ENCODE measurements at places on chromosomes 5 and 9. TPM values are rescaled to one million over a fixed set of nuclear protein-coding genes. Genes with fewer than 3 reads are reported as not detected.

Gene ITK
- not detected for total RNA-seq

Gene TLE1
- total RNA-seq, result 34.3 TPM

Gene NR5A1
- not detected for total RNA-seq

Gene EPB41L4A
- total RNA-seq, result not detected

Gene DOLK
- 23.4 TPM for total RNA-seq

Gene ROPN1L
- total RNA-seq, result not detected

Gene SYNPO
- total RNA-seq, result 5.3 TPM

Gene CCDC152
- 0.03 TPM for total RNA-seq

Gene LCN10
- not detected for total RNA-seq

Gene PRELID2
- 7.6 TPM for total RNA-seq

Gene FSTL4
- 0.47 TPM for total RNA-seq

Gene CCL21
- total RNA-seq, result not detected

Gene ZBTB34
- 2.7 TPM for total RNA-seq

Gene SOX30
- not detected for total RNA-seq

Gene ALDH1A1
- total RNA-seq, result 0.17 TPM

Gene F2R
- 13.2 TPM for total RNA-seq

- peak; percentile 82 for DNase-seq
Measured at GRCh38 chr5:16897284-16897704, 38.8 kb downstream of the MYO10 start.

DNA sequence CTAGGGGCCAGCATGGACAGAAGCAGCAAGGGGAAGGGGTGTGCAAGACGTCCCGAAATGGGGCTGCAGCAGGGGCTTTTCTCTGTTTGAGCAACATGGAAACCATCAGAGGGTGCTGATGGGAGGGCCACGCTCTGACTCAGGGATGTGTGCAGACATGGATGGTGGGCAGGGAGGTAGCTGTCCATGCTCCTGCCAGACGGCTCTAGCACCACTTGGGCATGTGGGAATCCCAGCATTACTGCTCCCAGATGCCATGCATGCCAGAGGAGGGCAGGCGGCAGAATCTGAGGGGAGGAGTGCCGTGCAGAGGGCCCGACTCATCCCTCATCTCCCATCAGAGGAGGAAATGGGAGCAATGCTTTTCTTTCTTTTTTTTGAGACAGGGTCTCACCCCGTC is 45.6 kb upstream of the SLC25A51 start:
- peak; percentile 57 for DNase-seq

GRCh38 chr5:68708156-68708841 is 385.5 kb upstream of the SLC30A5 start:
- no peak for DNase-seq

GRCh38 chr9:17695482-17695881 is 116.6 kb downstream of the SH3GL2 start:
- no peak for DNase-seq

GRCh38 chr5:132770476-132771159 is 6.4 kb downstream of the SEPTIN8 start:
- no peak for DNase-seq

DNA sequence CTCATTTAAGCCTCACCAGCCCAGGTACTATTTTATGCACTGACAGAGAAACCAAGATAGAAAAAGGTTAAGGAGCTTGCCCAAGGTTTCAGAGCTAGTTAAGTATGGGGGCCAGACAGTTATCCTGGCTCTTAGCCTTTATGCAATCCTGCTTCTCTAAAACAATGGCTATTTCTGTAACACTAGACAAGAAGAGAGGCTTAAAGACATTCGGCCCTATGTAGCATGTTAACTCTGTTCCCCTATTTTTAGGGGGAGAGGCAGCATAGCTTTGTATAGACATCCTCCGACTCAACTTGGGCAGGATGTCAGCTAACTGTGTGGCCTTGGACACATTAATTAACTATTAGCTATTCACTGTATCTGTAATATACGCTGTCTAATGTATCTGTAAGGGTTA is 54.6 kb downstream of the LHFPL2 start:
- DNase-seq, result no peak

DNA sequence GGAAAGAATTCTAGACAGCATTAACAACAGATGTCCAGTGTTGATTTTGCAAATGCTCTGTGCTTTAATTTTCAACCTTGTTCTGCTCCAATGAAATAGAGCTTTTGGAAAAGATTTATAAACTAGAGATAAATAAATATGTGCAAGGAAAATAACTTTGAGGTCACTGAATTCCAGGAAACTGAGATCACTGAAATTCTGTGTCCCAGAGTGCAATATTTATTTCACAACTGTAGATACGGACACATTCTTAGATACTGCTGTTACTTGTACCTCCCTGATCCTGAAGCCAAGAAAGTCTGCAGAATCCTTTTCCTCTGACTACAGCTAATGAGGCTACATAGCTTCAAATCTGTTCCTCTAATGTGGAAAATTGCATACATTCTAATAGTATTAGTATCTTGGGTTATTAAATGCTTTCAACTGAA is 222.9 kb downstream of the DOCK8 start:
- DNase-seq, result no peak

DNA sequence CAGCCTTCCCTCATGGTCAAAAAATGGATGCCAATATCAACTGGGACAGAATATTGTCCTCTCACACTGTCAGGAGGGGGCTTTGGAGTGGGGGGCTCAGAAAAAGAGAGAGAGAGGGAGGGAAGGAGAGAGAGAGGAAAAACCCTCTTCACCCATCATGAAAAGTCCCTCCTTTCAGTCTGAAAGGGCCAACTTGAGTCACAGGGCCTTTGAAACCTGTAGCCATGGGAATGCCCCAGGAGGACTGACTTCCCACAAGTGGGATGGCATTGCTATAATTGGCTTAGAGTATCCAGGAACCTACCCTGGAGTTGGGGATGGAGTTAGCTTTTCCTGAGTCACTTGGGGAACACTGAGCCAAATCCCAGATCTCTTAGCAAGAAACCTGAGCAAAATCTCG is 41.2 kb downstream of the DNAJC21 start:
- no peak for DNase-seq

DNA sequence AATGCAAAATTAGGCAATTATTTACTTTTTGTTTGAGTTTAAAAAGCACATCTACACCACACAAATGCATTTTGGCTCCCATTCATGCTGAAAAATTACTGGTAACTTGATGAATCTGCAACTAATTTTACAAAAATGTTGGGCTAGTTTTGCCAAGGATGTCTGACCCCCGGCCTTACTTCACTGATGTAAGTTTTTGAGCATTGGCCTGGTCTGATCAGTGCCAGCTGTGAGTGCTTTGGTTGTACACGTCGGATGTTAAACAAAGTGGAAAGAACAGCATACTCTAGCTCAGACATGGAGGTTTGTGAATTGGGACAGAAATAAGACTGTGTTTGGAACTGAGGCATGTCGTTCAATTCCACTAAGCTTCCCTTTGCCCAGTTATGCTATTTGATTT is 1044.2 kb downstream of the TLE4 start:
- DNase-seq, result no peak

DNA sequence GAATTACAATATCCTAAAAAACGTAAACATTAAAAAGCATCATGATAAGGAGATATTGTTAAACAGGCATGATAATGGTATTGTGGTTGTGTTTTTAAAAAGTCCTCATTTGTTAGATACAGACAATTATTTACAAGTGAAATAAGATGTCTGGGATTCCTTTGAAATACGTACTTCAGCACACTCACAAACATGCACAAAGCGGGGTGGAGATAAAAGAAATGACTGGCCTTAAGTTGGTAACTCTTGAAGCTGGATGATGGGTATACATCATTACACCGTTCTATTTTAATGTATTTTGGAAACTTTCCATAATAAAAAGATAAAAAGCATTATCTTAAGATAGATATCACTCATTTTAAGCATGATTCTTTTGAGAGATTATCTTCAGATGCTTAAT is 1.0 kb downstream of the FAM200C start:
- DNase-seq, result no peak

GRCh38 chr9:13446938-13447842 is 167.7 kb upstream of the MPDZ start:
- no peak for DNase-seq

GRCh38 chr9:113380869-113381378 is 4.1 kb upstream of the HDHD3 start:
- DNase-seq, result no peak

- DNase-seq, result no peak
Measured at GRCh38 chr9:33459115-33459514, 11.7 kb upstream of the AQP3 start.

DNA sequence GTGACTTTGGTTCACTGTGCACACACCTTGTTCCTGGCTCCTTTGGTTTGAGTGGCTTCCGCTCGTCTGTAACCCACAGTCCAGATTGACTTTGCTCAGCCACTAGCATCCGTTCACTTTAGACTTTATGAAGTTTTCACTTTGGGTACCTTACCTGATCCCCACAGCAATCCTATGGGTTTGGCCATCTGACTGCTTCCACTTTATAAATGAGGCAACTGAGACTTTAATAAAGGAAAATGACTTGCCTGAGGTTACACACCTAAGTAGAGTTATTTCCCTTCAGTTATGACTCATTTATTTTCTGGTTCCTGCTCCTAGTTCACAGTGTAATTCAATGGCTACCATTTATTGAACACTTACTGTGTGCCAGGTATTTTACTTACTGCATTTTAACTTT is 94.2 kb upstream of the SAP30L start:
- DNase-seq, result peak; percentile 17

GRCh38 chr9:86614871-86615849 is 260.9 kb upstream of the TUT7 start:
- peak; percentile 34 for DNase-seq

DNA sequence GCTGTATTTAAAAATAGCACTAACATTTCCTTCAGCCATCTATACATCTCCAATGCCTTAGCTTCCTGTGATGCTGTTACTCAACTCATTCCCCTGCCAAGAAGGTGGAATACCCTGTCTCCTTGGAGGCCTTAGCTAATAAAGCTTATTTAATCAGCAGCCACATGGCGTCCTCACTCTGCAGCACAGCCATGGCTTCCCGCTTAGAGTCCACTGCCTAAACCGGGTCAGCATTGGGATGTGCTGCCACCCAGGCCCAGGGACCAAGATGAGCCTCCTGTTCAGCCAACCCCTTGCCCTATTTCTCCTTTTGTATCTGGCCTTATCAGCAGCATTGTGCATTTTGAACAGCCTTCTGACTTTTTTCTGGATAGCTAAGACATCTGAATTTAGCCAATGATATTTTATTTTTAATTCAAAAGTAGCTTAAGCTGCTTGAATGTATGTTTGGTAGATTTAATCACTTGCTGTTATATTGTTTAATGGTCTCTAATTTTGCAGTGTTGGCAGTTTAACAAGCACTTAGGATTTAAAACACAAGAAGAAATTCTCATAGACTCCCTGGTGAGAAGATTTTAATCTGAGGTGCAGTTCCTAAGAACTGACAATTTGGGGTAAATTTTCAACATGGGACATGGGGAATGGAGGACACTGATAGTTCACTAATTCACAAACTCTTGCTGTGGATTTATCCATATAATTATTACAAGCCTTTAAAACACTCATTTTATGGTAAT is 113.0 kb downstream of the RPS23 start:
- DNase-seq, result peak; percentile 64

- no peak for DNase-seq
Measured at GRCh38 chr9:37801959-37802711, 1.5 kb downstream of the DCAF10 start.

- no peak for DNase-seq
Measured at GRCh38 chr9:133713150-133713959, 24.8 kb downstream of the SARDH start.

DNA sequence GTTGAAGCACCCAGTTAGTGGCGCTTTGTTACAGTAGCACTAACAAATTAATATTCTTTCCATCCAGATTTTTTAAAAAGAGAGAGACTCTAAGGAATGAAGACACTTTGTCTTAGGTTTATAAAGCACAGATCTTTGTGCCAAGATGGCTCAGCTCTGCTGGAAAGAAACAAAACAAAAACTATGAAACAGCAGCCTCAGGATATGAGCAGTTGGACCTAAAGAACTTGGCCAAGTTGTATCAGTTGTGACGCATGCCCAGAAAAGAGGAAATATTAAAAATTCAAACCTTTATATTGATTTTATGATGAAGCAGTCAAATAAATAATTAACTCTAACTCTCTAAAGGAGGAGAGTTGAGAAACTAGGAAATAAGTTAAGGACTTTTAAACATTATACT is 427.2 kb downstream of the SPOCK1 start:
- DNase-seq, result no peak

GRCh38 chr5:56517011-56517416 is 283.9 kb upstream of the ANKRD55 start:
- DNase-seq, result no peak

- DNase-seq, result no peak
Measured at GRCh38 chr9:132857031-132857430, 21.1 kb downstream of the AK8 start.

GRCh38 chr5:36599986-36600779 is 6.2 kb upstream of the SLC1A3 start:
- peak; percentile 72 for DNase-seq

DNA sequence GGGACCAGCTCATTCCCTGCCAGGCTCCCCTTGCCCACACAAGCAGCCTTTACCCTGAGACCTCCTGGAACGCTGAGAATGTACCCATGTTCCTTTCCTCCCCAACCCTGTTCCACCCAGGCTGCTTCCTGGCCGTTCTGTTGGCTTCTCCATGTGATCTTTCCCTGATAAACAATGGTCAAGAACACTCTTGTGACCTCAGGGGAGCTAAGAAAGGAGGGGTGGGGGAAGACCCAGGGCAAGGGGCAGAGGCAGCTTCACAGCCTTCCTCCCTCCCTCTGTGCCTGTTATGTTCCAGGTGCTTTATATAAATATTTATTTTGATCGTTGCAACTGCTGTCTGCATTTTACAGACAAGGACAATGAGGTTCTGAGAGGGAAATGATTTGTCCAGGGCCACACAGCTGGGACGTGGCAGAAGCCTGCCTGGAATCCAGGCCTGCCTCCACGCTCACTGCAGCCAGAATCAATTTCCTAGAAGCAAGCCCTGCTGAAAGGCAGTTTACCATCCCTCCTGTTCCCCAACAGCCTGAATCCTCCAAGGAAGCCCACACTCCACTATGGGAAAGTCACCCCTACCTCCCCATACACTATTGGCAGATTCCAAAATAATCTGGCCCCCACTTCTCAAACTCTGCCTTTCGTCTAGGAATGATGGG is 3.9 kb downstream of the SHROOM1 start:
- DNase-seq, result no peak

DNA sequence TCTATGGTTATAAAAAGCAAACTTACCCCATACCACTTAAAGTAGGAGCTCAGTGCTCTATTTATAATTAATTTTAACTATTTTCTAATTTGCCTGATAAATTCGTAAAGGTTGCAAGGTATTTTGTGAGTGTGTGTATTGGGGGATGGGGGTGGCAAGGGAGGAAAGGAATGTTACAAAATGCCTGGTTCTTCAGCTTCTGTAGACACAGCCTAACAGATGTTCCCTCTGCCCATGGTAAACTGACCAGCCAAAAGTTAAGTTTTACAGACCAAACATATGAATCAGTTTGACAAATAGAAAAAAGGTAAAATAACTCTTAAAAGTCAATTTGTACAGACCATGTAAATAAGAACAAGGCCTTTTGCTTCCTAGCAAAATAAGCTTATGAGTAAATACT is 232.6 kb downstream of the KIAA0825 start:
- no peak for DNase-seq
